ENCODE measurements at places on chromosomes 3 and 15. TPM values are rescaled to one million over a fixed set of nuclear protein-coding genes. Genes with fewer than 3 reads are reported as not detected.

Gene ARPP21
- not detected for total RNA-seq

Gene GPR156
- 0.41 TPM for total RNA-seq

Gene SPATA12
- total RNA-seq, result 0.16 TPM

Gene TERC
- total RNA-seq, result 12.4 TPM

- no peak for DNase-seq
Observed at GRCh38 chr15:72229076-72229946, 1.7 kb downstream of the PKM start.

GRCh38 chr15:74768099-74768770, 13.6 kb upstream of the CSK start:
- no peak for DNase-seq

DNA sequence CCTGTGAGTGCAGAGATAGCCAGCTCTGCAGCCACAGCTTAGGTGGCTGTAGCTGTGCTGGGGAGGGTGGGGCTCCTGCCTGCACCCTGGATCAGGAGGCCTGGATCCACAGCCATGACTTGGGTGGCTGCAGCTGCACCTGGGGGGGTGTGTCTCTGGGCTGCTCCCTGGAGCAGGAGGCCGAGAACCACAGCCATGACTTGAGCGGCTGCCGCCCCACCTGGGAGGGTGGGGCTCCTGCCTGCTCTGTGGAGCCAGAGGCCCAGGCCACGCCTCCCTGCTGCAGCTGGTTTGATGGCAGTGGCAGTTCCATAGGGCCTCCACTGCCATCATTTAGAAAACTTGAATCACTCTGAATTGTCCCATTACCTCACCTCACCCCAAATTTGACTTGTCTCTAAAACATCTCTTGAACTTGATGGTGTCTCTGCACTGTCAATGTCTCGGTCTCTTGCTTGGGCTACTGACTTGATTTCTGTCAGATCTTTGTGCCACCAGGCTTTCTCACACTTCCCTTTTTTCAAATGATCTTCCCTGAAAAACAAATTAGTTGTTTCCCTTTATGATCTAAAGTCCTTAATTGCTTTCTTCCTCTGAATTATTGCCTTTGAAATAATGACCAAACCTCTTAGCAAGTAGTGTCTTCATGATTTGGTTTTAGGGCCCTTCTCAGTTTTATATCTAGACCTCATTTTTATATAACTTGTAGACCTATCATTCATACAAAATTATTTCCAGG, 313.2 kb upstream of the MME start:
- DNase-seq, result no peak

- no peak for DNase-seq
Observed at GRCh38 chr3:120473896-120474675, 23.3 kb upstream of the FSTL1 start.

GRCh38 chr3:10198761-10199649, 34.3 kb downstream of the IRAK2 start:
- no peak for DNase-seq

- DNase-seq, result no peak
Observed at GRCh38 chr3:76203578-76203977, 418.2 kb upstream of the ZNF717 start.

GRCh38 chr3:153094386-153094785, 67.6 kb upstream of the RAP2B start:
- DNase-seq, result no peak

GRCh38 chr3:111506435-111506834, 35.6 kb upstream of the CD96 start:
- no peak for DNase-seq

- DNase-seq, result no peak
Observed at GRCh38 chr3:20173844-20174410, 12.1 kb downstream of the SGO1 start.

- no peak for DNase-seq
Observed at GRCh38 chr15:29490747-29491471, 221.3 kb upstream of the NSMCE3 start.

- DNase-seq, result no peak
Observed at GRCh38 chr3:169676925-169677537, 13.5 kb upstream of the MECOM start.

DNA sequence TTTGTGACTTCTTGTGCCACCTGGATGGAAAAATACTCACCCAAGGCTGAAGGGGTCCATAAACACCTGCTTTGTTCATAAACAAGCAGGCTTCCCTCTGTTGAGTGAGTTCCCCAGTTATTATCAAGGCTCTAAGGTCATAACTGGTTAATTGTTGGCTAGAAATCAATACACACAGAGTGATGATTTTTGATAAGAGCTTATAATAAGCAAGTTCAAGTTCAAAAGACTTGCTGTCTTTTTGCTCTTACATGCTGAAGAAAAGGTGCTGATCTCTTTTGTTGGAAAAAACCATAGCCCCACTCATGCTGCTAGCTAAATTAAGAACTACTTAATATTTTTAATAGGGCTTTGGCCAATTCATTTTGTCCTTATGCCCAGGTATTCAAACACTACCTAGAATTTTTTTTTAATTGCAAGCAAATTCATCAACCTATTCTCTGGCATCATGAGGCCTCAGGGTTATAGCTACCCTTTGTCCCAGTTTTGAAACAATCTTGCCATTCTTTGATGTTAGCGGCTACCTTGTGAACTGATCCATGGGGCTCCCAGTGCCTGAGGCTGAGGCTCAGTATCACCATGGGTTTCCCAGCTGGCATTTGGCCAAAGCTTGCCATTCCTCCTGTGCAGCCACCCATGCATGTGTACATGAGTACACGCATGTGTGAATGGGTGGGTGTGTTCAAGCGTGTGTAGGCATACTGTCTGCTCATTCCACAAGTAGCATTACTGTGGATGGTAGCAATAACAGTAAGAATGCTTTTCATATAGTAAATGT, 127.6 kb upstream of the LPP start:
- DNase-seq, result no peak

GRCh38 chr3:11532931-11533391, 110.8 kb downstream of the VGLL4 start:
- DNase-seq, result no peak

DNA sequence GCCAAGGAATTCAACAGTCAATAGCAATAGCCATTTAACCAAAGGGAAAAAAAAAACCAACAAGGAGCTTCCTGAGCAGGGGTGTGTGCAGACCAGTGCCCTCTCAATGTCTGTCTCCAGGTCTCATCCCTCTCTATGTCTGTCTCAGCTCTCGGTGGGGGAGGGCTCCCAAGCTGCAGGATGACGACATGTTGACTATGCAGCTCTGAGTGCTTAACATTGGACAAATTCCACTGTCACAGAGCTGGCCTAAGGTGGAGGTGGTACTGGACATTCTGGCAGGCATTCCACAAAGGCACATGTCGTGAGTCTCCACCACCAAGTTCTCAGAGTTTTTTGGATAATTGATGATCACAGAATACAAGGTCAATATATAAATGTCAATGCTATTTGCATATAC, 2.0 kb upstream of the CAPN7 start:
- no peak for DNase-seq
